Left lung (tissue), 14 donors: ENCODE measurements at places on chromosomes 1 and 21. TPM values are rescaled to one million over a fixed set of nuclear protein-coding genes. Genes with fewer than 3 reads are reported as not detected.
A peak's percentile ranks its signal among the peaks of the same experiment; 100 is the strongest.

The ZNF683 gene
- polyA plus RNA-seq: 0.21 TPM

The RPTN gene
- polyA plus RNA-seq: not detected

The GPR52 gene
- polyA plus RNA-seq: not detected

The ADORA1 gene
- polyA plus RNA-seq: 15.0 TPM

The PGBD5 gene
- 4.4 TPM for polyA plus RNA-seq

The CD1B gene
- polyA plus RNA-seq: not detected

The AGMAT gene
- polyA plus RNA-seq: 0.43 TPM

The FBLIM1 gene
- polyA plus RNA-seq: 79.3 TPM

The FAM167B gene
- polyA plus RNA-seq: 3.7 TPM

The ATF3 gene
- polyA plus RNA-seq: 81.8 TPM

The FCGR3A gene
- 2.8 TPM for polyA plus RNA-seq

DNA sequence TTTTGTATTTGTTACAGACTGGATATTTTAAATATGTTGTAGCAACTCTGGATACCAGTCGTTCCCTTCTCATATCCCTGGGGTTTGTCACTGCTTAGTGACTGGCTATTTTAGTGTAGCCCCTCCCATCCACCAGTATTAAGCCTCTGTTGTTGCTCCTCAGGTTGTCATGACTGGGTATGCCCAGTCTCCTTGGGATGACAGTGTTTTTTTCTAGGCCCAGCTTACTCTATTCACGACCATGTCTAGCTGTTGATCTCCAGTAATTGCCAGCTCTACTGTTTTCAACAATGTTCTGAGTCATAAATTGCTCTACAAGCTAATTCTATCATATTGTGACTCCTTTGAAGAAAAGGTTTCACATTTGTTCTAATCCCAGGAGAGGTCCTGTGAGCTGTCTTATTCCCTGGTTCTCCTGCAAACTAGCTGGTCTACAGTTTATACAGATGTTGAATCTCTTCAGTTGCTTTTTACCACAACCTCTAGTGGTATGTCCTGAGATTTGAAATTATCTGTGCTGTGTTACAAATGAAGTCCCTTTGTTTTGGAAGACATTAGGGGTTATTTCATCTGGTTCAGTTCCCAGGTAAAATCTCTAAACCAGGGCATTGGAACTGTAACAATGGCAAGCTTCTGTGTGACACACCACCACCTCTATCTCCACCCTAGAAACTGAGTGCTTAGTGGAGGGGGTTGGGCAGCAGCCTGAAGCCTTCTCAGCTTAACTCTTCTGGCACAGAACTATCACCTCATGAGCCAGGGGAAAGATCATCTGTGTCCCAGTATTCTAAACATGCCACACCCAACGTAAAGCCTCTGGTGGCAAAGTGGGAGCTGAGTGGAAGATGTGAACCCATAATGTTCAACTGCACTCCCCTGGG, 124.6 kb downstream of the TRIM33 start:
- H3K27me3 ChIP-seq: no peaks in the 10 kb centered on the region
- H3K4me1 ChIP-seq: no peaks in the 10 kb centered on the region
- no peak for DNase-seq

- no peak overlapping the region for H3K27ac ChIP-seq
- no peaks in the 10 kb centered on the region for H3K4me1 ChIP-seq
- H3K36me3 ChIP-seq: no peaks in the 10 kb centered on the region
- no peak for DNase-seq
Observed at GRCh38 chr1:46432781-46433327, 38.7 kb downstream of the FAAH start.

GRCh38 chr1:229447809-229448252, 13.9 kb upstream of the ACTA1 start:
- H3K27ac ChIP-seq: no peak overlapping the region
- no peak for DNase-seq
- H3K27me3 ChIP-seq: no peaks in the 10 kb centered on the region
- H3K36me3 ChIP-seq: no peaks in the 10 kb centered on the region
- H3K4me1 ChIP-seq: no peaks in the 10 kb centered on the region

GRCh38 chr1:95004013-95004412, 68.7 kb downstream of the ALG14 start:
- no peak overlapping the region for H3K27ac ChIP-seq
- DNase-seq: no peak
- no peaks in the 10 kb centered on the region for H3K27me3 ChIP-seq
- H3K4me3 ChIP-seq: no peak overlapping the region
- no peaks in the 10 kb centered on the region for H3K36me3 ChIP-seq

- no peak for DNase-seq
- H3K27ac ChIP-seq: no peak overlapping the region
- H3K27me3 ChIP-seq: peaks cover 60% of the 10 kb centered on the region
- no peaks in the 10 kb centered on the region for H3K36me3 ChIP-seq
- H3K4me3 ChIP-seq: no peak overlapping the region
Observed at GRCh38 chr1:3732434-3733093, 19.7 kb upstream of the CCDC27 start.

GRCh38 chr21:43917515-43918384, 52.7 kb downstream of the AGPAT3 start:
- peaks cover 34% of the 10 kb centered on the region for H3K4me1 ChIP-seq
- no peak for DNase-seq
- no peaks in the 10 kb centered on the region for H3K36me3 ChIP-seq
- H3K27me3 ChIP-seq: no peaks in the 10 kb centered on the region
- H3K27ac ChIP-seq: no peak overlapping the region

DNA sequence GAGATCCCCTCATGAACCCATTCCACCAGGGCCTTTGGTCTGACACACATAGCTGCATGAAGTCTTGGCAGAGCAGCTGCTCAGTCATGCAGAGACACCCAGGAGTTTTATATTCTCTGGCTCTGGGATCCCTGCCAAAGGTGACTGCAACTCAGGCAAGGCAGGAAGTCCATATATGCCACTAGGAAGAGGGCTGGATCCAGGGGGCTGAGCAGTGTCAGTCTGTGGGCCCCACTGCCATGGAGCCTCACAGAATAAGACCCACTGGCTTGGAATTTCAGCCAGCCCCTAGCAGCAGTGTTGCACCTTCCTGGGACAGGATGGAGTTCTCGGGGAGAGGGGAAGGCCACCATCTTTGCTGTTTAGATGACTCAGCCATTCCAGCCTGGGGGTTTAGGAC, 199.7 kb downstream of the TBX15 start:
- no peak overlapping the region for H3K27ac ChIP-seq
- no peaks in the 10 kb centered on the region for H3K27me3 ChIP-seq
- no peak for DNase-seq
- H3K4me1 ChIP-seq: no peaks in the 10 kb centered on the region
- H3K4me3 ChIP-seq: no peak overlapping the region

- no peak overlapping the region for H3K4me3 ChIP-seq
- H3K36me3 ChIP-seq: no peaks in the 10 kb centered on the region
- H3K27ac ChIP-seq: no peak overlapping the region
- H3K4me1 ChIP-seq: peaks cover 4% of the 10 kb centered on the region
- no peaks in the 10 kb centered on the region for H3K27me3 ChIP-seq
Observed at GRCh38 chr1:204483791-204484190, 10.8 kb downstream of the PIK3C2B start.

DNA sequence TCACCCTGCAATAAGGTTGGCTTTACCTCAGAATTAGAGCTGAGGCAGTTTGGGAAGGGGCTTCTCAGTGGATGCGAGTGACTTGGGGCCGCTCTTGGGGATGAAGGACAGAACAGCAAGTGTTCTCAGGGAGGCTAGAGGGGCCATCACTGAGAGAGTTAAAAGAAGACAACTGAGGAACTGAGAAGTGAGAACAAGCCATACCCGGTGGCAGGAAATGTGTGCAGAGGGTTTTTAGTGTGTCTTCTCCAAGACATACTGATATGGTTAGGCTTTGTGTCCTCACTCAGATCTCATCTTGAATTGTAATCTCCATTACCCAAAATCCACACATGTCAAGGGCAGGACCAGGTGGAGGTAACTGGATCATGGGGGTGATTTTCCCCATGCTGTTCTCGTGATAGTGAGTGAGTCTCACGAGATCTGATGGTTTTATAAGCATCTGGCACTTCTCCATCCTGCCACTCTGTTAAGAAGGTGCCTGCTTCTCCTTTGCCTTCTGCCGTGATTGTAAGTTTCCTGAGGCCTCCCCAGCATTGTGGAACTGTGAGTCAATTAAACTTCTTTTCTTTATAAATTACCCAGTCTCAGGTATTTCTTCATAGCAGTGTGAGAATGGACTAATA, 75.8 kb downstream of the PCBP3 start:
- no peak for DNase-seq
- no peaks in the 10 kb centered on the region for H3K36me3 ChIP-seq
- H3K27me3 ChIP-seq: no peaks in the 10 kb centered on the region
- H3K27ac ChIP-seq: no peak overlapping the region
- H3K4me3 ChIP-seq: no peak overlapping the region

DNA sequence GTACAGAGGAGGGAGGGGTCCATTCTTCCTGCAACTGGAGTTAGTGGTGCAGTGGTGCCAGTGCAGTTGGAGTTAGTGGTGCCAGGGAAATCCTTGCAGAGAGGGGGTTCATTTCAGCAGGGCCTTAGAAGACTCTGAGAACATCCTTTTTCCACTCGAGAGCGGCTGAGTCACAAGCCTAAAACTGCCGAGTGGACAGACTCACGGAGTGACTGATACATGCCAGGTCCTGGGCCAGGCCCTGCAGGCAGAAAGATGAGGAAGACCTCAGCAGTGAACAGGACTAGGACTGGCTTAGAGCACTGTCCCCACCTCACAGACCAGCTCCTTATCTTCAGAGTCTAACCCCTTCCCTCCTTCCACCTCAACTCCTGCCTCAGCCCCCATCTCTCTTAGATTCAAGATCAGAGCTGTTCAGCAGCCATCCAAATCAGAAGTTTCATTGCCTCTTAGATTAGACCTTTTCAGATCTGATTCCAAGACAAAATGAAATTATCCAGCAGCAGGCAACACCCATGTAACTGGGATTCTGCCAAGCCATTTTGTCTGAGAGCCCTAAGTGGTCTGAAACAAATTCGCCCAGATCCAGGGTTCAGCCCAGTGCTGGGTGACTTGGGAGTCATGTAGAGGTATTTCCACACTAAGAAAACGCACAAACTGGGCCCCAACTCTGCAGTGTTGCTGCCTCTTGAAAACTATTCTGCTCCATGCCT, 12.7 kb upstream of the IKBKE start:
- H3K27ac ChIP-seq: peak overlapping the region; percentile 19
- H3K27me3 ChIP-seq: no peaks in the 10 kb centered on the region
- peaks cover 62% of the 10 kb centered on the region for H3K36me3 ChIP-seq
- H3K4me1 ChIP-seq: peaks cover 21% of the 10 kb centered on the region
- DNase-seq: no peak

GRCh38 chr1:150456146-150456647, 31.0 kb upstream of the TARS2 start:
- H3K36me3 ChIP-seq: peaks cover 54% of the 10 kb centered on the region
- no peaks in the 10 kb centered on the region for H3K27me3 ChIP-seq
- no peaks in the 10 kb centered on the region for H3K4me1 ChIP-seq

- no peak overlapping the region for H3K27ac ChIP-seq
- H3K36me3 ChIP-seq: no peaks in the 10 kb centered on the region
- H3K4me3 ChIP-seq: no peak overlapping the region
- H3K27me3 ChIP-seq: peaks cover 23% of the 10 kb centered on the region
- no peak for DNase-seq
- peaks cover 24% of the 10 kb centered on the region for H3K4me1 ChIP-seq
Observed at GRCh38 chr1:58580186-58580585, 3.1 kb upstream of the TACSTD2 start.
